Tibial nerve (tissue), 4 donors: ENCODE measurements at places on chromosomes 7 and 10. TPM values are rescaled to one million over a fixed set of nuclear protein-coding genes. Genes with fewer than 3 reads are reported as not detected.

Gene RBM17
- total RNA-seq = 70.6 TPM

Gene FAM237B
- not detected for total RNA-seq

DNA sequence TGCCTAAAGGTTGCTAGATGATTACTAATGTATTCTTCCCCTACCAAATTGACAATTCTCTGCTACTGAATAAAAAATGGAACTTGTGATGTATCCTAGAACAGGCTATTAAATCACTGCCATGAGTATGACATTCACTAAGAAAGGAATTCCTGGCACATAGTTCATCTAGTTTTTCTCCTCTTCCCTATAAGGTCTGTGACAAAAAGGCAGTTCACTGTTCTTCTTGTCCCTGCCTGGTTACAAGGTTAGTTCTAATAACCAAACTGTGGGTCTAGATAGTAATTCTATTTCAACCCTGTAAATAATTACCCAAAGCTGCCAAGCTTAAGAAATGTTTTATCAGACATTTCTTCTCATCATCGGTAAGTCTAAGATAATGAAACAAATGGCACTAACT, 245.6 kb downstream of the BICC1 start:
- no peak overlapping the region for H3K4me3 ChIP-seq
- no peak for DNase-seq
- H3K36me3 ChIP-seq = no peaks in the 10 kb centered on the region
- H3K4me1 ChIP-seq = no peaks in the 10 kb centered on the region
- H3K27ac ChIP-seq = no peak overlapping the region
- no peaks in the 10 kb centered on the region for H3K27me3 ChIP-seq

- no peaks in the 10 kb centered on the region for H3K27me3 ChIP-seq
- peaks cover 8% of the 10 kb centered on the region for H3K4me1 ChIP-seq
- no peak overlapping the region for H3K4me3 ChIP-seq
- H3K36me3 ChIP-seq = no peaks in the 10 kb centered on the region
These were observed 11.5 kb upstream of the NPFFR1 start for GRCh38 chr10:70295321-70295720.

- H3K4me3 ChIP-seq = no peak overlapping the region
- H3K4me1 ChIP-seq = peaks cover 11% of the 10 kb centered on the region
- H3K27ac ChIP-seq = no peak overlapping the region
- H3K36me3 ChIP-seq = no peaks in the 10 kb centered on the region
- DNase-seq = no peak
These were observed 199.0 kb downstream of the CHCHD3 start for GRCh38 chr7:132882714-132883428.

GRCh38 chr10:106960812-106961211, 203.7 kb downstream of the SORCS1 start:
- no peaks in the 10 kb centered on the region for H3K36me3 ChIP-seq
- H3K4me3 ChIP-seq = no peak overlapping the region
- no peak for DNase-seq
- peaks cover 60% of the 10 kb centered on the region for H3K4me1 ChIP-seq

GRCh38 chr10:4343091-4343490, 482.9 kb upstream of the AKR1E2 start:
- H3K27me3 ChIP-seq = no peaks in the 10 kb centered on the region
- H3K36me3 ChIP-seq = no peaks in the 10 kb centered on the region

DNA sequence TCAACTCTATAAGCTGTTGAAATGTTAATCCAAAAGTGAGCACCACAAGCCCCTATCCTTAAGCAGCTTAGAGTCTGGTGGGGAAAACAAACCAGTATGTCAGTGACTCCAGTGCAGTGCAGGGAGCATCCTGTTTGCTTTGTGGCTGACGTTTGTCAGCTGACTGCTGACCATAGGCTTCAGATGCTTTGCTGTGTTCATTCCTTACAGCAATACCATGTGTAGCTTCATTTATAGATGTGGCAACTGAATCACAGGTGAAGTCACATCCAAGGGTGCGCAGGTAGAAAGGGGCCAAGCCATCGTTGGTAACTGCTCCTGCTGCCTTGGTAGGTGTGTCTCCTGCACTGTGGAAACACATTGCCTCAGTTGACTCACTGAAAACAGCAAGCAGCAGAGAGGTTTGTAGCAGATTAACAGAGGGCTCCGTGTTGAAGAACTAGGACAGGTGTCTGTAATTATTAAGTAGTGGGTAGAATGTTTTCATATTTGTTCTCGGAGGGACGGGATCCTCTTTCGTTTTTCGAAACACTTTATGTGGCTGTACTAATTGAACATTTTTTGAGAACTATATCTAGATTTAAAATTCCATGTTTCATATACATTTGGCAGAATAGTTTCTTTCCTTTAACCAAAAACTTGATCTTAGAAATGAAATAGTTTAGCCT, 2.0 kb downstream of the INSIG1 start:
- peaks cover 22% of the 10 kb centered on the region for H3K36me3 ChIP-seq
- peak overlapping the region; percentile 98 for H3K27ac ChIP-seq
- peak overlapping the region; percentile 93 for H3K4me3 ChIP-seq
- peaks cover 24% of the 10 kb centered on the region for H3K4me1 ChIP-seq
- DNase-seq = no peak
- no peaks in the 10 kb centered on the region for H3K27me3 ChIP-seq

Gene DGKI
- total RNA-seq = 2.0 TPM

DNA sequence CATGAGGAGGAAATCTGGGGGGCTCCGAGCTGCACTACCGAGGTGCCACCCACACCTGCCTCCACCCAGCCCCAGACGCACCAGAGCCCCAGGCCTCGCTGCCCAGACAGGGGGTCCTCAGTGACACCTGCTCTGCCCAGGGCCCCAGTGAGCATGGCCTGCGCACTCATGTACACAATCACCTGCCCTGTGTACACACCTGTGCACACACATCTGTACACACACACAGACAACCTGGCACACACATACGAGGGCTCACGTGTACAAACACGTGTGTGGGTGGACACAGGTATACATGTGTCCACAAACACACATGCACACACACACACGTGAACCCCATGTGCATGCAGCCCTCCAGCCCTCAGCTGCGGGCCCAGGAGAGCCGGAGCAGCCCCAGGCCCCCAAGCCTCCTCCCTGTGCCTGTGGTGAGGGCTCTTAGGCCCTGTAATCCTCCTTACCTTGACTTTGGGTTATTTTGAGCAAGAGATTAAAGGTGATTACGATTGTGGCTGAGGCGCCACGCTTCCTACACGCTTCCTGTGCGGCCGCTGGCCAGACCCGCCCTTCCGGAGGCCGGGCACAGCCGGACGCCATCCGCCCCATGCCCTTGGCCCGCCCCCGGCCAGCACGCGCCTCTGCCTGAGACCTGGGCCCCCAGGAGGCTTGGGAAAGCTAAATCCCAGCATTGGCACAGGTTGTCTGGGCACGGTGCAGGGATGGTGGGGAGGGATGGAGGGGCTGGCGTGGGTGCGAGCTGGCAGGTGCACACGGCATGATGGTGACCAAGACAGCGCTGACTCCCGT, 71.9 kb downstream of the ELFN1 start:
- H3K36me3 ChIP-seq = no peaks in the 10 kb centered on the region
- no peak overlapping the region for H3K27ac ChIP-seq
- H3K27me3 ChIP-seq = peaks cover 28% of the 10 kb centered on the region
- H3K4me1 ChIP-seq = no peaks in the 10 kb centered on the region
- DNase-seq = no peak

GRCh38 chr10:33569702-33570101, 235.2 kb upstream of the NRP1 start:
- H3K4me1 ChIP-seq = no peaks in the 10 kb centered on the region
- no peak overlapping the region for H3K4me3 ChIP-seq

DNA sequence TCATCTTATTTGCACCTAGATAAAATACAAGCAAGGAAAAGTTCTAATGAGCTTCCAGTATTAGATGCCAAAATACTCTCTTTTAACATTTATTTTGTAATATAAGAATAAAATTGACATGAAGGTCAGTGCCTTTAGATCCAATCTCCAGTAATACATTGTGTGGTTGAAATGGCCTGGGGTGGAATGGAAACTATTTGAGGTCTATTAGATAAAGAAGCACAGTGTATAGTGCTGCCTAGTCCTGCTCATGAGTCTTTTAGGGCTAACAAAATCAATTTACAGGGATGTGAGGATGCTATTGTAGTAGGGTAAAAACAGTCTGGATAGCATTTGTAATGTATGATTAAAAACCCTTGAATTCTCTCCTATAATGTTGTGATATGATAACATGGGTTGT, 84.5 kb upstream of the ETV1 start:
- H3K27me3 ChIP-seq = no peaks in the 10 kb centered on the region
- H3K4me3 ChIP-seq = no peak overlapping the region
- H3K4me1 ChIP-seq = no peaks in the 10 kb centered on the region
- H3K36me3 ChIP-seq = no peaks in the 10 kb centered on the region
- H3K27ac ChIP-seq = no peak overlapping the region

GRCh38 chr10:14382022-14382421, 51.3 kb upstream of the FRMD4A start:
- H3K27me3 ChIP-seq = no peaks in the 10 kb centered on the region
- no peak overlapping the region for H3K4me3 ChIP-seq
- no peak overlapping the region for H3K27ac ChIP-seq
- H3K36me3 ChIP-seq = no peaks in the 10 kb centered on the region
- H3K4me1 ChIP-seq = no peaks in the 10 kb centered on the region

- H3K36me3 ChIP-seq = no peaks in the 10 kb centered on the region
- DNase-seq = no peak
- no peak overlapping the region for H3K4me3 ChIP-seq
- no peaks in the 10 kb centered on the region for H3K27me3 ChIP-seq
These were observed 42.2 kb upstream of the GRB10 start for GRCh38 chr7:50824882-50825281.

Gene ANKIB1
- 37.5 TPM for total RNA-seq

Gene NEBL
- 61.2 TPM for total RNA-seq

Gene ABCC2
- total RNA-seq = 5.1 TPM

GRCh38 chr7:45670227-45670626, 96.1 kb downstream of the ADCY1 start:
- no peak overlapping the region for H3K27ac ChIP-seq
- no peaks in the 10 kb centered on the region for H3K36me3 ChIP-seq
- H3K4me1 ChIP-seq = no peaks in the 10 kb centered on the region
- no peaks in the 10 kb centered on the region for H3K27me3 ChIP-seq

- no peak for DNase-seq
- H3K27me3 ChIP-seq = peaks cover 73% of the 10 kb centered on the region
- H3K4me3 ChIP-seq = peak overlapping the region; percentile 54
- no peaks in the 10 kb centered on the region for H3K4me1 ChIP-seq
These were observed 653 bp upstream of the ADRB1 start for GRCh38 chr10:114042895-114043531.
